ENCODE measurements at places on chromosomes 7 and 10.

DNA sequence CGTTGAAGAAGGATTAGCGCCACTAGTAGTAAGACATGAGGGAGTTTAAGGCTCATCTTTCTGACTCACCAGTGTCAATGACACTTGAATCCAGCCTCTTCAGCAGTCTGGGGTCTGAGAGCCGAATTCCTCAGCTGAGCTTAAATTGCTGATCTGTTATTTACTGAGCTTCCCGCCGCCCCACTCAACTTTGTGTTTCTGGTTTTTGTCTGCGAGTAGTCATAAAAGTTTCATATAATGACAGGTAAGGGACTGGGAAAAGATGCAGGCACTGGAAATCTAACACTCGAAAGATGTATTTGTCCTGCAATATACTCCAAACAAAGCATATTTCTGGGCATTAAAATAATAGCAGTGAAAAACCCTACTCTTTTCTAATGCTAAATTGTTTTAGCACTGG, 51.2 kb upstream of the RELN start:
- no peak for DNase-seq

GRCh38 chr10:74289951-74290350, 138.9 kb downstream of the ADK start:
- DNase-seq: no peak

DNA sequence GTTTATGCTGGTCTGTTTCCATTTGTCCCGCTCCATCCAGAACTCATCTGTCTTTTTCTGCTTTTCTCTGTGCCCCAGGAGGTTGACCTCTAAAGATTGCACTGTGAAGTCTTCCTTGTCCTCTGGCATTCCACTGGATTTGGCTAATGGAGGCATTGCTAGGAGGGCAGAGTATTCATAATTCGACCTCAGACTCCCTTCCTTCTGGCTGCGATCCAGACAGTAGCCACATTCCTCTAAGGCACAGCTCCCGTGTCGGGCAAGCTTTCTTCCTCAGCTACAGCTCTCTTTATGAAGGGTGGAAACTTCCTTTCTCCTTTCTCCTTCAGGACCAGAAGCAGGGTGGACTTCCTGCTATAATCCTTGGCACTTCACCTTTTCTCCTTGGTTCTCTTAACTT, 175.9 kb downstream of the BAMBI start:
- no peak for DNase-seq

- DNase-seq: no peak
These were observed 281.6 kb upstream of the KLF14 start for GRCh38 chr7:131015657-131015958.

DNA sequence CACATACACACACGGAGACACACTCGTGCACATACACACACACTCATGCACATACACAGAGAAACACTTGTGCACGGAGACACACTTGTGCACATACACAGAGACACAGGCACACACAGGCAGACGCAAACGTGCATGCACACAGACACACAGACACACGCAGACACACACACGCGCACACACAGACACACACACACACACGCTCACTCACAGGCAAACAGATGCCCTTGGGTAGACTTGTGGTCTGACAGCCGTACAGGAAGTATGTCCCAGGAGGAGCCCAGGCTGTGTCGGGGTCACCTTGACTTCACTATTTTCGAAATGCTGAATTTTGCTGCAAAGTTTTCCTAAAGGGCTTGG, 538.0 kb downstream of the DNAJB6 start:
- no peak for DNase-seq

- DNase-seq: no peak
These were observed 5.8 kb upstream of the PPP3CB start for GRCh38 chr10:73501651-73502050.

DNA sequence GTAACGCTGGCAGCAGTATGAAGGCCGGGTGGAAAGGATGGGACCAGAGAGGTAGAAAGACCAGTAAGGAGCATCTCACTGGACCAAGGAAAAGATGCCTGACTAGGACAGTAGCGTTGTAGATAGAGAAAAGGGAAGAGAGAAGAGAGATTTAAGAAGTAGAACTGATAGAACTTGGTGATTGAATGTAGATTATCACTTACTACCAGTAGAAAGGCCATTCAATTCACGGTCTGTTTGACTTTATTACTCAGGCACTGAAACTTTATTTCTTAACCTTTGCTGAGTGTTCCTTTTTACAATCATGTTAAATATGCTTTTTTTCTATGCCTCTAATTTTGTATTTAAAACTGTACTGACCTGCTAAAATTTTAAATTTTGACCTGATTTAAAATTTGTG, 12.2 kb downstream of the MCU start:
- no peak for DNase-seq

DNA sequence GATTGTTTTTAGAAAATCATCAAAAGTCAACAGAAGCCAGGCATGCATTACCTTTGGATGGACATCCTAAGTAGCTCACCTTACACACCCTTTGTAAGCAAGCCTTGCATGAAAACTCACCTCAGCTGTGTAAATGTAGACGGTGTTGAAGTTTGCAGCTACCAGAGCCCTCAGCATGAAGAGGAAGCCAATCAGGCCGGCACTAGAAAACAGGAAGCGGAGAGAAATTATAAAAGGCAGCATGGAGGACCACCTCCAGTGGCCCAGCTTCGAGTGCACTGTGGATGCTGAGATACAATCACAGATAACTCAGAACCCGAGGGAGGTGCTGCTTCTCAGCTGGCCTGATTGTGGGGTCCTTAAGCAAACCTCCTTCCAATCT, 75.3 kb downstream of the SVOPL start:
- peak; percentile 11 for DNase-seq

DNA sequence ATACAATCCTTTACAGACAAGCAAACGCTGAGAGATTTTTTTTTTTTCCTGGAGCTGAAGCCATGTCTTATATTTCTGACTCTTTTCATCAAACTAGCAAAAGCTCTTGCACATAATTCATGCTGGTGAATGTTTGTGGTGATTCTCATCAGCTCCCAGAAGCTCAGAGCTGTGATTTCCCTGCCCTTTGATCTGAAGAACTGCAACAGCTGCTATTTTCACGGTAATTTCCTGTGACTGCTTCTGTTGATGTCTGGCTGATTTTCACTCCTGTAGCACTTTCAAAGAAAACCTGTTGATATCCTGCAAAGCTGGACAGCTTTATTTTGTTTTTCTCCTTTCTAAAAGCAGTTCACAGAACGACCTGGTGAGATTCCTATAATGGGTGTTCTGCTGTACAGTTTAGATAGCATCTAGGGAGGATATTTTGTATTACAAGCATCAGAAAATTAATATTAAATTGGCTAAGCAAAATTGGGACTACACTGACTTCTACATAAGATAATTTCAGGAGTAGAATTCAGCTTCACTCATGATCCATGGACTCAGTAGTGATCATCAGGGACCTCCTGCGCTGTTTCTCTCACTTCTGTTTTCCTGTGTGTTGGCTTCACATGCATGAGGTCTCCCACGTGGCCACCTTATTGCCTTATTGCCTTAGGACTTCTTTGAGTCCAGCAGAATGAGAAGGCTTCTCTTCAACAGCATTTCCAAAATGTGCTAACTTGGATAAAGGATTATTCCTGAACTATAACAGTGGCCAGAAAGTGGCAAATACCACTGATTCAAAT, 1111.6 kb upstream of the SORCS1 start:
- no peak for DNase-seq

- no peak for DNase-seq
These were observed 8.7 kb downstream of the SLC18A2 start for GRCh38 chr10:117249493-117250093.

- DNase-seq: no peak
These were observed 28.7 kb upstream of the TNS3 start for GRCh38 chr7:47610506-47611044.

GRCh38 chr10:18140149-18140956, at the start of gene CACNB2:
Gene CACNB2, plus strand, starts transcription at chr10:18140424.
- peak; percentile 84 for DNase-seq

DNA sequence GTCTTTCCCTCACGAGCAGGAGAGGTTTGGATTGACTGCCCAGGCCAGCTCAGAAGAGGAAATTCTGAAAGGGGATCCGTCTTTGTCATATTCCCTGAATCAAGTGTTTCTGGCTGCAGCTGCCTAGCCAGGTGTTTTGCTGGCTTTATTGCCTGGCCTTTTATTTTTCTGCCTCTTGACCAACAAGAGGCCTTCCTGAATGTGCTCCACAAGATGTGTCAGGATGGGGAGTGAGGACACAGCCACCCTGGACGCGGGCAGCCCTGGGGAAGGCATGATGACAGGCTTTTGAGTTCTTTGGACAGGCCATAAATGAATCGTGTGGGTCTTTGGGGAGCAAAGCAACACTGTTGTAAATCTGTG, 163.6 kb downstream of the CAMK1D start:
- DNase-seq: no peak

DNA sequence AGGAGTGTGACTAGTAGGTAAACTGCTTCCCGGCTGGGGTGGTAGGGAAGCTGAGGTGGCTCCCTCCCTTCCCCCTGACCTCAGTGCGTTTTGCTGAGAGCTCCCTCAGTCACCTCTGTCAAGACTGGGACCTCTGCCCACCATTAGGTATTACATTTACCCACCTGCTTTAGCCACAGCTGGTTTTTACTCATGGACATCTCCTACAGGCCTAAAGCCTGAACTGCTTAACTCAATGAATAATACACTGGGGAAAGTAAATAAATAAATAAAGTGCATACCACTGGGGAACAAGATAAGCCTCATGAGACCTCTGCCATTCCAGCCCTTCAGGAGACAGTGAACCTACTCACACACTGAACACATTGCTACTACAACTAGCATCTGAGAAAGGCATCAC, 38.9 kb upstream of the CDK13 start:
- no peak for DNase-seq

- no peak for DNase-seq
These were observed 78.4 kb upstream of the EMX2 start for GRCh38 chr10:117464176-117464575.

- no peak for DNase-seq
These were observed 71.7 kb downstream of the TNS3 start for GRCh38 chr7:47510192-47510591.

DNA sequence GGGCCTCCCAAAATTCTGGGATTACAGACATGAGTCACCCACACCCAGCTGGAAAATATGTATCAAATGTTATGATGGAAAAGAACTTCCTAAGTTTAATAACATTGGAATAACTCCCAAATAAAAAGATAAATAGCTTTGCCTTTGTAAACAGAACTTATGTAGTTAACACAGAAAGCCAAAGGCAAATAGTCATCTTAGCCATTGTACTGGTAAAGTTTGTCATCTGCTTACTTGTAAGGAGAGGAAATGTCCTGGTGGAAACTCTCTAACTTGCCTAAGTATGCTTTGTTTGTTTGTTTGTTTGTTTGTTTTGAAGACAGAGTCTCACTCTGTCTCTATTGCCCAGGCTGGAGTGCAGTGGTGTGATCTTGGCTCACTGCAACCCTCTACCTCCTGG, 23.8 kb upstream of the TPST1 start:
- no peak for DNase-seq

DNA sequence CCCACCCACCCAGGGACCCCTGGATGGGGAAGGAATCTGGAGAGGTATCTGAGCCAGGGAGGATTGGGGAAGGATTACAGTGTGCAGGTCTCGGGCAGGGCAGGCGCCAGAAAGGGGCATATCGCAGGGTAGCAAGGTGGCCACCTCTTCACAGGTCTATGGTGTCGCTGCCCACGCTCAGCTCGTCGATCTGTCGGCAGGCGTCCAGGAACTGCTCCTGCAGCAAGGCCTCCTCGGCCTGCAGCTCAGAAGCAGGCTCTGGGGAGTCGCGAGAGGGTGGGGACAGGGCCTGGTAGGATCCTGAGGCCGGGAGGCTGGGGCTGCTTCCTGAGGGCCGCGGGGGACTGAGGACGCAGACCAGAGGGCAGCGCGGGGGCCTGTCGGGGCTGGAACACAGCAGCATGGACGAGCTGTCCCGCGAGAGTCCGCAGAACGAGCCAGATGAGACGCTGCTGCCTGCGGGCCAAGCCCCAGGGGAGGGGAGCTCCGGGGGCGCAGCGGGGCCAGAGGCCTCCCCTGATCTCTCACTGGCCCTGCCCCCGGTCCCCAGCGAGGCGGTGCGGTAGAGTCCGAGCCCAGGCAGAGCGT, 7.1 kb upstream of the RBM28 start:
- no peak for DNase-seq

- no peak for DNase-seq
These were observed 467.5 kb upstream of the LRRN3 start for GRCh38 chr7:110623436-110623835.

- no peak for DNase-seq
These were observed 165.4 kb upstream of the LRGUK start for GRCh38 chr7:133961724-133962123.

DNA sequence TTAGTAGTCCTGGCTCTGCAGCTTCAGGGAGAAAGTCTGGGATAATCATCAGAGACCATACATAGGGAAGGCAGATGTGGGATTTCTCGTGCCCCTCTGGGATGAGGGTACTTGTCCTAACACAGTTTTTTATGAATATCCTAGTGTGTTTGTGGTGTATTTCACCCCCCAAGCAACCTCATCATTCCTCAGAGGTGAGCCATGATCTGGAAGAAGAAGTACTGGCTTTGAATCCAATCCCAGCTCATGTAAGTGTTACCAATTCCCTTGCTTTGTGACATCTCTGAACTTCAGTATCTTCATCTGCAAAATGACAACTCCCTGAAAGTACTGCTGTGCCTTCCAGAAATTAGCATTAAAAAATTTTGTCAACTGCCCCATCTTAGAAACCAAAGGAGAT, 347.5 kb upstream of the ZMIZ1 start:
- DNase-seq: no peak

- no peak for DNase-seq
These were observed 9.2 kb upstream of the SFRP5 start for GRCh38 chr10:97780841-97781617.

DNA sequence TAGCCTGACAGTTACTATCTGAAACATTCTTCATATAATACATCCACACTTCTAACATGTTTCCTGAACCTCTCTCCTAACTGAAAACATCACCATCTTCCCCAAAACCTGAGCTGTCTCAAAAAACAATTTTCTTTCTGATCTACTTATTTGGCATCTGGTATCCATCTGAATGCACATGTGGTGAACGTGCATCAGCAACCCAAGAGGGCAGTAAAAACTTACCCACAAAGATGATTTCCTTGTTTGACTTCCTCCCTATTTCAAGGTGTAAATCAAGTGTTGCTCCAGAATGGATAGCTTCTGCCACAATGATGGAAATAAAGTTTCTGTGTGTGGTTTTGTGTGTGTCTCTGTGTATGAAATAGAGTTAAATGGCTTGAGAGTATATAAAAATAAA, 500.4 kb downstream of the MAGI2 start:
- no peak for DNase-seq

GRCh38 chr10:80324086-80324485, 32.5 kb downstream of the DYDC1 start:
- no peak for DNase-seq

- no peak for DNase-seq
These were observed 56.1 kb upstream of the ADO start for GRCh38 chr10:62748386-62748785.

- DNase-seq: peak; percentile 70
These were observed 792 bp downstream of the ZNF746 start for GRCh38 chr7:149496642-149497391.

- DNase-seq: no peak
These were observed 868.4 kb upstream of the C7orf33 start for GRCh38 chr7:147721962-147722830.

DNA sequence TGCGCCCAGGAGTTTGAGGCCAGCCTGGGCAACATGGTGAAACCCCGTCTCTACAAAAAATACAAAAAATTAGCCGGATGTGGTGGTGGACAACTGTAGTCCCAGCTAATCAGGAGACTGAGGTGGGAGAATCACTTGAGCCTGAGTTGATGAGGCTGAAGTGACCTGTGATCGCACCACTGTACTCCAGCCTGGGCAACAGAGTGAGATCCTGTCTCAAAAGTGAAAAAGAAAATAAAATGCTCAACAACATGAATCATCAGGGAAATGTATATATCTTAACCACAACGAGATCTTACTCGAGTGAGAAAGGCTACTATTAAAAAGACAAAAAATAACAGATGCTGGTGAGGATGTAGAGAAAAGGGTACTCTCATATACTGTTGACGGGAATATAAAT, 72.7 kb downstream of the JMJD1C start:
- no peak for DNase-seq

All from right kidney (tissue), 9 donors.